ENCODE measurements at places on chromosomes 13 and 19.

DNA sequence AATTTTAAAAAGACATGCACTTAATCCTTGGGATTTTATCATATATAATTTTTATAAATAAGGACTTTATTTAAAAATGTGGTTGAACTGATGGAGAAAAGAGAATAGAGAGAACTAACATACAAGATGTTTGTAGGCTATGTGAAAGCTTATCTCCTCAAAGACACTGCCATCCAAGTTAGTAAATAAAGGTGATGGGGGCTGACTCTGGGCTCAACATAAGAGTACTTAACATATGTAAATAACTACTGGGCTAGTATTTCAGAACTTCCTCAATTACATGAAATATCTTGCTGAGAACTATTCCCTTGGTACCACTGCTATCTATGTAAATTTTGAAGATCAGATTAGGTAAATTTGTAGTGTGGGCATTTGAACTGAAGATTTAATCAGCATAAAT lies 1017.3 kb upstream of the PCDH20 start:
- no peak for DNase-seq

DNA sequence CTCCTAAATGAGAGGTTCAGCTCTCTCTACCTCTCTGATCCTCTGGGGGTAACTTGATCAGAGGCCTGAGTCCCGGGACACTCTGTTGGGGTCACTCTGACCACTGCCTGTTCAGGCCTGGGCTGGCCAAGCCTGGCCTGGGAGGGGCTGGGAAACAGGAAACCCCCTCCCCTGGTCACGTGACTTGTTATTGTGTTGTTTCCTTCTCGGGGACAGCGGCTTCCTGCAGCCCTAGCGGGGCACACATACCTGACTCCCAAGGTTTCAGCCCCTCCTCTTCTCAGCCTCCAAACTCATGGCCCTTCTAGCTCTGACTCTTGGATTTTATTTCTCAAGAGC lies at the start of gene USHBP1:
Gene USHBP1 (minus strand): TSS at position 105 of the 339 bp plus-strand sequence. CDS start 446 bp downstream, outside the sequence.
- DNase-seq, result no peak

GRCh38 chr19:12773571-12773970 lies 1.8 kb downstream of the HOOK2 start:
- DNase-seq, result no peak

GRCh38 chr13:94058821-94059360 lies 420.6 kb downstream of the DCT start:
- DNase-seq, result no peak

GRCh38 chr13:37075164-37075563 lies 15.7 kb upstream of the SUPT20H start:
- no peak for DNase-seq

DNA sequence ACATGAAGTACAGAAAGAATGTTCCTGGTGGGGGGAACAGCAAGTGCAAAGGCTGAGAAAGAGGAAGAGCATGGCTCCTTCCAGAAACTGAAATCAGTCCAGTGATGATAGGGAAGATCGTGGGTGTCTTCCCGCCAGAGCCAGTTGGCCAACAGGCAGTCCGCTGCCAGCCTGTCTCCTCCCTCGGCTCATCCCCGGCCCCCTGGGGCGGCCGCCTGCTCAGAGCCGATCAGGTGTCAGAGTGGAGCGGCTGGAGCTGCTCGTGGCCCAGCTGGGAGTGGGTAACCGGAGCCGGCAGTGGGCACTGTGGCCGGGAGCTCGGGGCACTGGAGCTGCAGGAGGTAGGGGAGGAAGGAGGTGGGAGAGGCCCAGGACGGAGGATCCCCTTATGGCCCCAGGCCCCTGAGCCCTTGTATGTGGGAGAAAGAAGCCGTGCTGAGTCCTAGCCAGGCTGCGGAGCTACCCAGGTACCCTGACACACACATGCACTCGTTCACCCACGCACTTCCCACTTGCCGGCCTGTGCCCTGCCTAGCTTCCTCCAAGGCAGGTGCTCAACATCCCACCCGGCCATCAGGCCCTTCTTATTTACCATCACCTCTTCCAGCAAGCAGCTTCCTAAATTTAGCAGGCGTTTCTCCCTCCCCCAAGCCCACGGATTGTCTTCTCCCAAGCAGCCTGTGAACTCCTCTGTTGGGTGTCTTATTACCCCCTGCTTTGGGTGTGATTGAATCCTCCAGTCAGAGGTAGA lies 1.7 kb downstream of the ANKRD24 start:
- no peak for DNase-seq

- DNase-seq, result no peak
Measured at GRCh38 chr13:45482571-45483173, 17.9 kb downstream of the COG3 start.

- DNase-seq, result no peak
Measured at GRCh38 chr19:43545276-43545675, 12.3 kb downstream of the ZNF575 start.

GRCh38 chr13:37613638-37614037 lies 15.1 kb upstream of the POSTN start:
- no peak for DNase-seq

Measured in activated T-helper 1 cell treated with anti-CD3 and anti-CD28 coated beads, Interleukin-2, amount 50 U/mL, for 16 hours (primary cell).